Kidney epithelial cell (primary cell): ENCODE measurements at places on chromosomes 6 and 20. TPM values are rescaled to one million over a fixed set of nuclear protein-coding genes. Genes with fewer than 3 reads are reported as not detected.

Gene SRMS
- 0.48 TPM in 1 of 2 replicates, not detected in the other for total RNA-seq

Gene GABRR2
- not detected in 2 replicates for total RNA-seq

Gene RFX6
- total RNA-seq = not detected in 2 replicates

- no peak for DNase-seq
Observed at GRCh38 chr20:21835042-21835441, 129.6 kb downstream of the PAX1 start.

Gene PRR18
- total RNA-seq = 0.13 and 0.55 TPM in 2 replicates

GRCh38 chr6:37696220-37696840 lies 1.4 kb downstream of the MDGA1 start:
- no peak for DNase-seq

GRCh38 chr6:6619021-6619794 lies 30.7 kb downstream of the LY86 start:
- no peak for DNase-seq

Gene RIPPLY2
- not detected in 2 replicates for total RNA-seq

- no peak for DNase-seq
Observed at GRCh38 chr6:35516712-35517111, 4.0 kb upstream of the TULP1 start.

- DNase-seq = no peak
Observed at GRCh38 chr6:101396548-101397173, 3.2 kb downstream of the GRIK2 start.

Gene NXT1
- total RNA-seq = 59.6 and 71.6 TPM in 2 replicates

DNA sequence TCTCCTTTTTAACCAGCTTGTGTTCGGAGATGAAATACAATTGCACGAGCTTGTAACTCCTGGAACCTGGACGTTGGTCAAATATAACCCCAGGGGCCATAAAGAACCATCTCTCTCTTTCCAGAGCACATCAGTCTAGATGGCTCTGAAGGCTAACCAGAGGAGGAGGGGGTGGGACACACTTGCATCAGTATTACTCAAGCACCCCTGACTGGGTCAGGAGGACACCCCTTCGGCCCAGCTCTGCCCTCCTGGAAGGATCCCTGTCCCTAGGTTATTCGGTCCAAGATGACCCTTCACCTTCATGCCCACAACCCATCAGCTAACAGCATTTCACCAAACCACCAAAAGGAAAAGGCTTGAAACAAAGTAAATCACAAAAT lies 67.1 kb downstream of the FYN start:
- no peak for DNase-seq

DNA sequence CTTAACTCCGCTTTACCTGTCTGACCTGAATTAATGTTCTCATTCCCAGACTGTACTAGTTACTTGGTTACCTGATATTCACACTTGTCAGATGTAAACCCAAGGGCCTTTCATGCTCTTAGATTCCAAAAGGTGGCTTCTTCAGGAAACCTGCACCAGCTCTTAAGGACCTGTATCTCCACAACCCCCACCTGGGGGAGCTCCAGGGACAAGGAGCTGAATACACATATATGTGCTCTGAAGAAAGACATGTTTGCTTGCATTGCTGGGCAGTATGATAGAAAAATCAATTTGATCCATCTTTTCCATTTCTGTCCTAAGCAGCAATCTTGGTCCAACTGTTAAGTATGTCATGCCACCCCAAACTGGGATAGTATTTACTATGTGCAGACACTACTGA lies 64.8 kb upstream of the POU3F2 start:
- DNase-seq = no peak

DNA sequence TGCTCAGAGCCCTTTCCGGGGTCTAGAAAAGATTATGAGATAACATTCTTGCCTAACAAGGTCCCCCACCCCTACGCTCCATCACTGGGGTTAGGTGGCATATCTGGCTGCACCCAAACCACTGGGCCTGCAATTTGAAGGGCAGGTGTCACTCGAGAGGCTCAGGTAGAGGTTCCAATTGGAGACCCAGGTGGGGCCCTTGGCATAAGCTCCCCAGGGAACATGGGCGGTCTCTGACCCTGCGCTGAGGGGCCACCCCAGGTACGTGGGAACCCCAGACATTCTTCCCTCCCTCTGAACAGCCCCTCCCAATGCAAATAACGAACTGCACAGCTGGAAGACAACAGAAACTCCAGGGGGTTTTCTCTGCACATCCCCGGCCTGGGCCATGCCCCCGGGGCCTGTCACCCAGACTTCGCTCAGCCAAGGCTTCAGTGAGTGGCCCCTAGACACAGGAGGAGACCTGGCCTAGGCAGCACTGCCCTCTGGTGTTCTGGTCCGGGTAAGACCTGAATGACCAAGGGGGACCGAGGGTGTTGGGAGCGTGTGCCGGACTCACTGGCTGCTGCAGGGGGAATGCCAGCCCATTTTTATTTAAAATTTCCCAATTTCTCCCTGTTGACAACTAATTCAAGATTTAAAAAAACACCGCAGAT lies 47.5 kb downstream of the DSTN start:
- DNase-seq = no peak
